Activated CD4-positive, alpha-beta T cell treated with anti-CD3 and anti-CD28 coated beads, Interleukin-2, amount 10 ng/mL, durations not matched to agents 24 days and 14 days (primary cell): ENCODE measurements at places on chromosomes 3 and 15. TPM values are rescaled to one million over a fixed set of nuclear protein-coding genes. Genes with fewer than 3 reads are reported as not detected.

Gene ACP3
- not detected in 2 replicates for total RNA-seq

Gene UBE2E2
- total RNA-seq = 8.0 and 13.8 TPM in 2 replicates

Gene UQCRC1
- 224 and 235 TPM in 2 replicates for total RNA-seq

Gene GOLGA6L22
- total RNA-seq = not detected in 2 replicates

Gene HYKK
- total RNA-seq = 0.90 and 1.6 TPM in 2 replicates

Gene IQCF5
- not detected in 2 replicates for total RNA-seq

Gene GOLGA8Q
- total RNA-seq = 0.77 TPM in 1 of 2 replicates, not detected in the other

Gene POLQ
- total RNA-seq = 30.3 and 31.0 TPM in 2 replicates

Gene CAMKV
- total RNA-seq = 1.2 and 1.6 TPM in 2 replicates

Gene ANKDD1A
- 1.4 and 1.8 TPM in 2 replicates for total RNA-seq

Gene IQSEC1
- total RNA-seq = 22.5 TPM in 2 replicates

Gene CD86
- 1.4 TPM in 2 replicates for total RNA-seq

Gene TM4SF18
- total RNA-seq = not detected in 2 replicates

Gene DNAJB8
- not detected in 2 replicates for total RNA-seq

Gene CFAP20DC
- total RNA-seq = 0.98 and 1.3 TPM in 2 replicates

Gene TNNC1
- 1.2 and 1.5 TPM in 2 replicates for total RNA-seq

Gene LYSMD2
- 15.4 and 15.5 TPM in 2 replicates for total RNA-seq

Gene LRRC2
- total RNA-seq = not detected in 2 replicates

Gene FBXW12
- 0.14 and 0.28 TPM in 2 replicates for total RNA-seq

Gene THPO
- total RNA-seq = not detected in 2 replicates

Gene CHDH
- total RNA-seq = 0.62 and 0.75 TPM in 2 replicates

Gene MEX3B
- 1.1 TPM in 2 replicates for total RNA-seq

Gene KCTD6
- 5.8 and 6.3 TPM in 2 replicates for total RNA-seq

Gene LMLN
- total RNA-seq = 5.5 and 5.9 TPM in 2 replicates

Gene UCN2
- not detected in 2 replicates for total RNA-seq

Gene COL8A1
- total RNA-seq = 0.09 TPM in 1 of 2 replicates, not detected in the other

Gene ACAP2
- total RNA-seq = 39.1 and 40.0 TPM in 2 replicates

Gene ZBTB20
- total RNA-seq = 1.6 and 2.3 TPM in 2 replicates

Gene LRRC15
- total RNA-seq = not detected in 2 replicates

Gene RTP1
- not detected in 2 replicates for total RNA-seq

Gene PLA2G4F
- not detected in 2 replicates for total RNA-seq

Gene ZNF620
- 4.9 and 5.6 TPM in 2 replicates for total RNA-seq

Gene NME9
- total RNA-seq = not detected in 2 replicates

Gene PPP2R3A
- total RNA-seq = 0.28 and 0.49 TPM in 2 replicates

Gene HRH1
- 0.42 and 0.52 TPM in 2 replicates for total RNA-seq

Gene ZPLD1
- total RNA-seq = not detected in 2 replicates

Gene MYZAP
- not detected in 2 replicates for total RNA-seq

Gene SPATA12
- not detected in 2 replicates for total RNA-seq

Gene TM4SF1
- 0.26 and 0.28 TPM in 2 replicates for total RNA-seq
